ENCODE measurements at places on chromosomes 12 and 14. TPM values are rescaled to one million over a fixed set of nuclear protein-coding genes. Genes with fewer than 3 reads are reported as not detected.
A peak's percentile ranks its signal among the peaks of the same experiment; 100 is the strongest.

GRCh38 chr12:67910360-67911274 is 78.6 kb upstream of the IFNG-AS1 start:
- no peak for DNase-seq

- peak; percentile 63 for DNase-seq
Observed at GRCh38 chr14:96754845-96755184, 42.4 kb upstream of the VRK1 start.

GRCh38 chr14:90444077-90444696 is 47.4 kb downstream of the CALM1 start:
- DNase-seq: no peak

GRCh38 chr14:91290986-91291385 is 46.5 kb upstream of the GPR68 start:
- DNase-seq: no peak

- peak; percentile 34 for DNase-seq
Observed at GRCh38 chr12:80513211-80513610, 69.2 kb downstream of the PTPRQ start.

GRCh38 chr12:64639466-64639865 is 29.2 kb downstream of the RASSF3 start:
- no peak for DNase-seq

GOLGA3 gene
- 34.9 TPM for total RNA-seq

- no peak for DNase-seq
Observed at GRCh38 chr14:89137526-89138163, 279.4 kb downstream of the FOXN3 start.

ZNF84 gene
- total RNA-seq: 45.1 TPM

DNA sequence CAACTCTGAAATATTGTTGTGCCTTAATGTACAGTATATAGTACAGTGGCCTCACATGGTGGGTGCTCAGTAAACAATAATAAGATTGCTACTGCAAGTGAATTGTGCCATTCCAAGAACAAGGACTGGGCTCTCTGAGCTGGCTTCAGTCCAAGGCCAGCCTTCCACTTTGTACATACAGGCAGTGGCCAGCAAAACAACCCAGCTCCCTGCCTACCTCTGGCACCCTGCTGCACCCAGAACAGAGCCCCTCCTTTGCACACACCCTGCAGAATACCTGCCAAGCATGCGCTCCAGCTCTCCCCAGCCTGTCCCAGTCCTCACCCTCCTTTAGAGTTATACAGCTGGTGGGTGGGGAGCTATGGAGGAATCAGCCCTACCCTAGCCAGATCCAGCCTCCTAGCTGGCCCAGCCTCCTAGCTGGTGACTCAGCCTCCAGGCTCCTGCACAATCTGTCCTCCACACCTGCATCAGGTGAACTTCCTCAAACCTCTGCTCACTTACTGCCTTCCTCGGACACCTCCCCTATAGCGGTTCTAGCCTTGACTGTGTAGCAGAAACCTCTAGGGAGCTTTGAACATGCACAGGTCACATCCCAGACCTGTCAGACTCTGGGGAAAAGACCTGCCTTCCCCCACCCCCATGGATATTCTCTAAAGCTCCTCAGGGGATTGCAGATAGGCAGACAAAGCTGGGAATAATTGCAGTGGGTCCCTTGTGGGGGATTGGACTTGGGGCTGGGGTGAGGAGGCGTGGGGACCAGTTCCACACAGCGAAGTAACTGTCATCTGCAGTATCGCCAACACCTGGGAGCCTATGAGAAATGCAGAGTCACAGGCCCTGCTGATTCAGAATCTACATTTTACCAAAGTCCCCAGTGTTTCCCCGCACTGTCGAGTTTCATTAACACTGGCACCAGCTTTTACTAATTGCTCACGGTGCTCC is 17.9 kb downstream of the ZDHHC22 start:
- DNase-seq: peak; percentile 46

- no peak for DNase-seq
Observed at GRCh38 chr12:7608184-7608911, 57.4 kb downstream of the APOBEC1 start.

DNA sequence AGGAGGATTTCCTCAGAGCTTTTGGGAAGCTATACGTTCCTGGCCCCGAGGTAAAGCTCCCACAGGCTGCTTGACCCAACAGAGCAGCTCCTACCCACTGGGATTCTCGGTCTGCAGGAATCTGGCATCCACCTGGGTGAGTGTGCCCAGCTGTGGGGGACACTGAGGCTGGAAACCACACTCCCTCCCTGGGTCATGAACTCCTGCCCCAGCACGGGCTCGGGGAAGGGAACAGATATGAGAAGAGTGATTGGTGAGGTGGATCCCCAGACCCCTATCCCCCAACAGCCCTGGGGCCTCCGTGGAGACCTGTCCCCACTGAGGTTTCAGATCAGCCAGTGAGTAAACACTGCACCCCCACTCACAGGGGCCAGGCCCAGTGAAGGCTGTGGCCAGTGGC is 3.3 kb downstream of the FAIM2 start:
- DNase-seq: no peak

All from H9 (cell line).